ENCODE measurements at places on chromosomes 3 and 15. TPM values are rescaled to one million over a fixed set of nuclear protein-coding genes. Genes with fewer than 3 reads are reported as not detected.

Gene FAM174B
- 10.3 TPM for total RNA-seq

Gene ZNF639
- 36.9 TPM for total RNA-seq

Gene DUOXA2
- total RNA-seq, result not detected

Gene IQCH
- 3.4 TPM for total RNA-seq

Gene CMC1
- 16.0 TPM for total RNA-seq

Gene BNC1
- total RNA-seq, result 0.21 TPM

Gene IGF1R
- 137 TPM for total RNA-seq

Gene SLC9A9
- total RNA-seq, result 45.8 TPM

Gene ZNF80
- total RNA-seq, result not detected

Gene BMF
- 6.0 TPM for total RNA-seq

Gene SPINK8
- not detected for total RNA-seq

Gene STRIT1
- not detected for total RNA-seq
